ENCODE measurements at places on chromosomes 3 and 15.

GRCh38 chr15:29403772-29404171, 134.2 kb upstream of the NSMCE3 start:
- no peak for DNase-seq

GRCh38 chr3:37161351-37161750, 13.0 kb downstream of the LRRFIP2 start:
- no peak for DNase-seq

DNA sequence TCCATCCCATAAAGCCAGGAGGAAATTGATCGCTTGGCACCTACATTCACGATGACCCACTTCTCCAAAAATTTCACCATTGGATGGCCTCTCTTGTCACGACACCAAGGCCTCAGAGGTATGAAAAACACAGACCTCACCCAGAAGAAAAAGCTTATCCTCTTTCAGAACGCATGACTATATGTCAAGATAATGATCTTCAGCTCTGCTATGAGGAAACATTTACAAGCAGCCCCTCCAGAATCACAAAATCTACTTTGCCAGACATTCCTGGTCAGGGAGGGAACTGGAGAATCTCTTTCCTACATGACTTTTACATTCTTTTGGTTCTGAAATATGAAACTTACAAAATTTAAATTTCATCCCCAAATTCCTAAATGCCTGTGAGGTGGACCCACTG, 122.7 kb downstream of the WNT5A start:
- no peak for DNase-seq

- peak; percentile 84 for DNase-seq
Measured at GRCh38 chr15:57152666-57153539, 223.4 kb upstream of the CGNL1 start.

DNA sequence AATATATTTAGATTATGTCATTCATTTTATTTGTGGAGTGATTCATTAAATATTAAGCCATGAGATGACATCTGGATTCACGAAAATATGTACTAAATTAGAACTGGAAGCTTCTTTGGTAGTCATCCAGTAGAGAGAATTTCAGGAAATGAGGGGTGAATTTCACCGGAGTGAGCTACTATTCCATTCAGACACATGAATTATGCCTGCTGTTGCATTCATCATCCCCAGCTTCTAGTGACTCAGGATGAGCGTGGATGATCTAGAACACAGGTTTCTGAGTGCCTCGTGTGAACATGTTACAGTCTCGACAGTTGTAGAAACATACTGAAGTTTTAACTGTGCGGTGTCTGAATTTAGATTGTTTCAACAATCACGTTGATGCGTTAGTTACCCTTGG, 42.9 kb upstream of the GABRG3 start:
- no peak for DNase-seq

- peak; percentile 99 for DNase-seq
Measured at GRCh38 chr3:10248184-10248983, at the start of gene TATDN2. TSS of gene TATDN2 (plus strand) at chr3:10248459. CDS start at chr3:10249201, 742 bp downstream.

DNA sequence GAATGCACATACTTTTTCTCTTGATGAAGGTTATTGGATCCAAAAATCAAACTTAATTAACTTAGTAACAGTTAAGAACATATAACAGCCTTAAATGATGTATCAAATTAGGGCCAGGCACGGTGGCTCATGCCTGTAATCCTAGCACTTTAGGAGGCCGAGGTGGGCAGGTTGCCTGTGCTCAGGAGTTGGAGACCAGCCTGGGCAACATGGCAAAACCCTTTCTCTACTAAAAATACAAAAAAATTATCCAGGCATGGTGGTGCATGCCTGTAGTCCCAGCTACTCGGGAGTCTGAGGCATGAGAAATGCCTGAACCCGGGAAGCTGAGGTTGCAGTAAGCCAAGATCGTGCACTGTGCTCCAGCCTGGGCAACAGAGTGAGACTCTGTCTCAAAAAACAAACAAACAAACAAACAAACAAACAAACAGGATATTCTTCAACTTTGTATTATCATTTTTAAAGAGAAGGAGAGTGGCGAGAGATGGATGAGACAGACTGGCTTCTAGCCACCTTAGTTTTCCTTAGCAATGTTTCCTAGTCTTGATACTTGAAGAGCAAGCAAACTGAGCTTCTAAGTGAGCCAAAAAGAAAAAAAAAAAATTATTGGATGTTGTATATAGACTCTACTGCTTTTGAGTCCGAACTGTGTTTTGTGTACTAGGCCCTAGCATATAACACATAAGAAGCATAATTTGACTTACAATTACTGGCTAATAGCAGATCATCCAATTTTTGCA, 13.8 kb downstream of the SPRED1 start:
- no peak for DNase-seq

DNA sequence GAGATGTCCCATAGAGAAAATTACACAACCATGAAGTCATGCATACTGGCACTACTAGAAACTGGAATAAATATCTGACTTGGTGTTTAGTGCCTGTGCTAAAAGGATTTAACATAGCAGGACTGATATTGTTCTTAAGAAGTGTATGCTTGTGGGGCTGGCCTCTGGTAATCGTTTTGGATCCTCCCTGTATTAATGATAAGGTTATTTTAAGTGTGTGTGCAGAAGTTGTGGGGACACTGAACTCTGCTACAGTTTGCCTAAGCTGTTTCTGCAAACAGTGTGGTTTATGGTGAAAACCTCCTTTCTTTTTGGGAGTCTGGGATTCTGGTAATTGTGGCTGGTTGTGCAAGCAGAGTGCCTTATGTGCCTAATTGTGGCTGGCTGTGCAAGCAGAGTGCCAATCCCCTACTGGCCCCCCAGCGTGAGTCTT, 120.8 kb downstream of the CLASP2 start:
- no peak for DNase-seq

DNA sequence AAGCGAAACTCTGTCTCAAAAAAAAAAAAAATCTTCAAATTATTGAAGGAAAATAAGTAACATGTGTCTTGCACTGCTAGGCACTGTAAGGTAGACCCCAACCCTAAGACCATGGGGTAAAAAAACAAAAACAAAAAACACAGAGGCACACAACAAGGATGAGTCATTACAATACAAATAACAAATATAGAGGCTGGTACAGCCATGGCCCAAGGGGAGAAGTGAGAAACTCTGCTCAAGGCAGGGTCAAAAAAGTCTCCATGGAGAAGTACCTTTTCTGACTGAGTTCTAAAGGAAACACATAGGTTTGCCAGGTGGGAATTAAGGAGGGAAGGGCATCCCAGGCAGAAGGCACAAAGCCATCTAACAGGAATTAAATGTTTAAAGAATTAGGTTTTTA, 54.5 kb downstream of the TOP2B start:
- no peak for DNase-seq

DNA sequence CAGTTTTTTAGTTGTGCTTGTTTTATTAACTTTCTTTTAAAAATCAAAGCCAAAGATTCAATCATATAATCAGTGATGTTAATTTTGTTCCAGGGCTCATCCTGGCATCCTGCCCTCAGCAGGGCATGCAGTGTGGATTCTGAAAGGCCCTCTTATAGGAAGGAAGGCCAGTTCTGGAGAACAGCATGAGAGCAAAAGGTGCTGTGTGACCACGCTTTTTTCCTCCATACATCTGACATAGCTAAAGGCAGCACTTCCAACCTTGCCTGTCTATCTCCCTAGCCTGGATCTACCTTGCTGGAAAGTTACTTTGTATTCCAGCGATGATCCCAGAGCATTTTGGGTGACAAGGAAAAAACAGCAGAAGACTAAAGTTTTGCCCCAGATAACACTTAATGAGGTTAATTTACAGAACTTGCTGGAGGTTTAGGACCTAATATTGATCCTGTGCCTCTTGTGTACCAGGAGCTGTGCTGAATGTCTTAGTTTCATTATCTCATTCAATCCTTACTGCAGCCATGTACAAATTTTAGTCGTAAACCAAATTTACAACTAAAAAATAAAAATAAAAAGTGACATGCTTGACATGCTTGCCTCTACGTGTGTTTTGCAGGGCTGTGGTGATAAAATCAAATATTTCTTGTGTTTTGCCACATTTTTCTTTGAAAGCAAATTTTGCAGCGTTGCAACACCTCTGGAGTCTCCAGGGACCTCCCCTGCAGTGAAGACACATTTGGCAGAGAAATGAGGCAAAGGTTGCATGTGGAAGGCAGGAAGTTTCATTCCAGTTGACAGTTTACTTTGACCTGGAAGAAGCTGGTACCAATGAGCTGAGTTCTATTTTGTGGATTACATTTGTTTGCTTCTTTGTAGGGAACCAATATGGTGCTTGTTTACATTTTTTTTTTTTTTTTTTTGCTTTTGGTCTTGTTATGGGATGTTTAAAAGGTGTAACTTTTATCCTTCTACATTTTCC, 13.2 kb downstream of the IL1RAP start:
- no peak for DNase-seq

DNA sequence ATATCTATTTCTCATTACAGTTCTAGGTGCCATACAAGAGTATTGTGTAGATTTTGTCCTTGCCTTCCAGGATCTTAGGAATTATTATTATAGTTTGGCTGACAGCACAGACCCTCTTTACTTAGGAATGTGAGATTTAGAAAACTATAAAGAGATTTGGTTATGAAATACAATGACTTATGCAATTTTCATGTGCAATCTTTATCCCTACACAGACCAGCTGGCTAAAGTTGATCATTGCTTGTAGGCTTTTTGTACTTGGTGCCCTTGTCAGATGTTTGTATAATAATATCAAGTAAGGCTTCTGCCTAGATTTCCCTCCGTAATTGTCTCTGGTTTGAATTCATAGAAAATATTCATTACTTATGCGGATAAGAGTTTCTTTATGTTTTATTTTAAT, 174.5 kb upstream of the GAP43 start:
- DNase-seq: no peak

- no peak for DNase-seq
Measured at GRCh38 chr3:181880331-181880730, 168.6 kb downstream of the SOX2 start.

DNA sequence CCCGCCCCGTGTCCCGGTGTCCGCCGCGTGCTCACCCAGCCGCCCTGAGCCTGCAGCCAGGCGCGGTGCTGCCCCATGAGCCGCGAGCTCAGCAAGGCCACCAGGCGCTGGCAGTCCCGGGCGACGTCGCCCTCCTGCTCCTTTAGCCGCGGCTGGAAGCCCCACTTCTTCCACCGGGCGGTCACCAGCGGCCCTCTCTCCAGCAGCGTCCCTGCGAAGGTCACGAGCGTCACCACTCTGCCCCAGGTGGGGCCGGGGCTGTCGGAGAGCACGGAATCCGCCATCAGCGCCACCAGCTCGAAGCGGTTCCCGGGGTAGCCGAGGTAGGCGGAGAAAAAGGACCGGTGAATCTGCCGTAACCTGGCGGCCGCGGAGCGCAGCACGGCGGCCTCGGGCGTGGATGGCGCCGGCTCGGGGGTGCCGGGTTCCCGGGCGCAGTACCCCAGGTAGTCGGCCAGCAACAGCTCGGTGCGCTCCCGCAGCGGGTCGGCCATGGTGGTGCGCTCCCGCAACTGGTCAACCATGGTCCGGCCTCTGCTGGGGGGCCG, 298 bp downstream of the BCL2L10 start:
- peak; percentile 39 for DNase-seq

- no peak for DNase-seq
Measured at GRCh38 chr3:113623324-113623723, 73.1 kb downstream of the USF3 start.

- no peak for DNase-seq
Measured at GRCh38 chr3:37668818-37669610, 192.7 kb upstream of the CTDSPL start.

DNA sequence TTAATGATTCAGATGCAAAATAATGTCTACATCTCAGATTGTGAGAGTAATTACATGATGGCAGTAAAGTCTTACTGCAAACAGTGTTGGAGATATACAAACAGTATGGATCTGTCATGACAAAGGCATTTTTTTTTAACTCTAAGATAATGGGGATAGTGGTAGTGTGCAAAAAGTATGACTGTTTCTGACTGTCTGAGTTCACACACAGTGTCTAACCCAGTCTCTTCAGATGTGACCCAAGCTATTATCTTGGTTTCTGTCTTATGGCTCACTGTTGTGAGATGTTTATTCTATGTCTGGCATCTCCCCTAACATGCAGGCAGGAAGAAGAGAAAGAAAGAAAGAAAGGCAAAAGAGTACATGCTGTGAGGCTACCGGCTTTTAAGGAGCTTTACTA, 17.0 kb downstream of the RPL39L start:
- no peak for DNase-seq

GRCh38 chr15:72858205-72858604, 74.6 kb upstream of the ADPGK start:
- DNase-seq: no peak

- DNase-seq: peak; percentile 65
Measured at GRCh38 chr15:88331291-88331690, 74.8 kb upstream of the NTRK3 start.

GRCh38 chr15:68994981-68995761, 19.3 kb upstream of the NOX5 start:
- DNase-seq: no peak

DNA sequence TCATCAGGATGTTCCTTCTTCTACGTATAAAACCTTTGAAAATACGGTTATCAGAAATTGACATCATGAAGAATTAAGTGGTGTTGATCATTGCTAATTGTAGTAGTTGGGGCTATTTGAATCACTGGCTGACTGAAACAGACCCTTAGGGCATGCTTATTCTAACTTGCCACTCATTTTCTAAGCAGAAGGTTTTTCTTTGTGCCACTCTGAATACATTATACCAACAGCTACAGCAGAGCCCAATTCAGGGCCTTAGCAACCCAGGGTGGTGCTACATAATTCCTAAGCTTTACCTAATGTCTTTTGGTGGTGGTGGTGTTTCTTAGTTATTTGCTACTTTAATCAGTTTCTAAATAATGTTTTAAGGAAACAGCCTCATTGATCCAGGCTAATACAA, 524.2 kb downstream of the NLGN1 start:
- DNase-seq: no peak

Measured in activated CD4-positive, alpha-beta T cell treated with anti-CD3 and anti-CD28 coated beads, Interleukin-10, Interleukin-2, amounts not matched to agents 100 ng/mL and 50 ng/mL, durations not matched to agents 16 hours and 8 hours (primary cell).